ENCODE measurements at places on chromosomes 7 and 10.

GRCh38 chr7:151503902-151504714, 15.6 kb downstream of the RHEB start:
- no peaks in the 10 kb centered on the region for H3K36me3 ChIP-seq
- no peaks in the 10 kb centered on the region for H3K27me3 ChIP-seq
- H3K4me3 ChIP-seq = no peak overlapping the region
- H3K27ac ChIP-seq = no peak overlapping the region

- H3K4me1 ChIP-seq = no peaks in the 10 kb centered on the region
- H3K27me3 ChIP-seq = no peaks in the 10 kb centered on the region
- no peak overlapping the region for H3K27ac ChIP-seq
- H3K36me3 ChIP-seq = no peaks in the 10 kb centered on the region
Observed at GRCh38 chr7:156179872-156180390, 367.7 kb upstream of the SHH start.

DNA sequence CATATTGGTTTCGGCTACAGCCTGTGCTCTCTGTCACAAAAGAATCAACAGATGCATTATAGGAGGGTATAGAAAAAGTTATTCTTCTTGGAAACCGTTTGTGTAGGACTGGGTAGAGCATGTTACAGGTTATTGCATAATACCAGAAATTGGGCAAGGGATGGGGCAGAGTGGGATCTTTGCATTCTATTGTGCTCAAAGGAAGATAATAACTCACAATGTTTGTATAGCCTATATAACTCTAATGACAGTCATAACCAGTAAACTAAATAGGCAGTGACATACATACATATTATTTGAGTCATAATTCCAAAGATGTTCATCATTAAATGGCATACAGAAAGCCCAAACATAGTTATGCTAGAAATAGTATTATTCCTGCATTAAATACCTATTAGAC, 179.7 kb downstream of the XPNPEP1 start:
- peaks cover 13% of the 10 kb centered on the region for H3K4me1 ChIP-seq
- no peak overlapping the region for H3K27ac ChIP-seq
- H3K4me3 ChIP-seq = no peak overlapping the region
- H3K27me3 ChIP-seq = no peaks in the 10 kb centered on the region
- DNase-seq = no peak

DNA sequence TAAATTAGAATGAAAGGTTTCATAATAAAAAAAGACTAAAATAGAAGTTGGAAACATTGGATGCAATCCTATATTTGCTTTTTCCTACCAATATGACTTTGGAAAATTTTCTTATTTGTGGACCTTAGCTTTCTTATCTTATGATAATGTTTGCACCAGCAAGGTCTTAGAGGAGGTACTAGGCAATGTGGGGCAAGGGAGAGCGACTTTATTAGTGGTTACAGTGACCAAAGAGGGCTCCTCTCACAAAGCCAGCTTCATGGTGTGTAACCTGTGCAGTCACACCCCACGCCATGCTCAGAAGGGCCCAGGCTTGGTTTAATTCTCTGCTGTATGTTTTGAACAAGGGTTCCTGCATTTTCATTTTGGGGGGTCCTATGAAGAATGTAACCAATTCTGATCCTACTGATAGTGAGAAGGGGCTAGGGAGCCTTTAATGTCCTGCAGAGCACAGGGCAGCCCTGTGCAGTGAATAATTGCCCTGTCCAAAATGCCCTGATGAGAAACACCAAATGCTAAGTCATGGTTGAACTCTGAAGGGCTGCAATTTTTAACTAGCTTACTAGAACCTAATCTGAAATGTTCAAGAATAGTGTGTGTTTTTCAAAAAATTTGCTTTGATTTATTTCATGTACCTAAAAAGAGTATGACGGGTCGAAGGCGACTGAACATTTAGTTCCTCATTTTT, 1047.8 kb downstream of the LRMDA start:
- H3K27ac ChIP-seq = no peak overlapping the region
- no peaks in the 10 kb centered on the region for H3K27me3 ChIP-seq
- H3K4me3 ChIP-seq = no peak overlapping the region

DNA sequence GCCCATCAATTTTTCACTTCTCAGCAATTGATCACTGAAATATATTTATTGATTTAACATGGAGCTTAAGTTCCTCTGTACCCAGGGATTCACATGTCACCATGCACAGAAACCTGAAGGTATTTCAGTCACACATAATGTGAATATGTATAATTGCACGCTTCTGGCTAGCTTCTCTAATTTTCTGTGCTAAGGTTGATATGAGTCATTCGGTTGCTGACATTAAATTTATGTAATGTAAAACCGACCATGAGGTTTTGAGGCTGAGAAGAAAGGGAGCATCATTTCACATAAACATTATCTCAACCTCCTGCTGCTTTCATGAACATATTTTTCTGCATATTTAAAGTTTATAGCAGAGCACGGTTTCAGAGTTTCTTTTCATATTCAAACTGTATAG, 381.0 kb upstream of the TPK1 start:
- no peaks in the 10 kb centered on the region for H3K36me3 ChIP-seq
- H3K27me3 ChIP-seq = no peaks in the 10 kb centered on the region
- no peak overlapping the region for H3K27ac ChIP-seq
- H3K4me3 ChIP-seq = no peak overlapping the region
- no peaks in the 10 kb centered on the region for H3K4me1 ChIP-seq

GRCh38 chr10:118273662-118274061, 68.5 kb downstream of the FAM204A start:
- H3K4me3 ChIP-seq = no peak overlapping the region
- H3K36me3 ChIP-seq = no peaks in the 10 kb centered on the region
- no peak overlapping the region for H3K27ac ChIP-seq
- H3K4me1 ChIP-seq = peaks cover 4% of the 10 kb centered on the region
- DNase-seq = no peak
- H3K27me3 ChIP-seq = no peaks in the 10 kb centered on the region

- no peak overlapping the region for H3K27ac ChIP-seq
- no peaks in the 10 kb centered on the region for H3K4me1 ChIP-seq
- DNase-seq = no peak
- H3K4me3 ChIP-seq = no peak overlapping the region
- H3K36me3 ChIP-seq = no peaks in the 10 kb centered on the region
Observed at GRCh38 chr10:113313048-113313602, 239.7 kb upstream of the HABP2 start.

- no peak for DNase-seq
- no peak overlapping the region for H3K27ac ChIP-seq
- no peaks in the 10 kb centered on the region for H3K27me3 ChIP-seq
- no peak overlapping the region for H3K4me3 ChIP-seq
- no peaks in the 10 kb centered on the region for H3K4me1 ChIP-seq
- no peaks in the 10 kb centered on the region for H3K36me3 ChIP-seq
Observed at GRCh38 chr10:1687623-1688150, 49.6 kb downstream of the ADARB2 start.
